Breast epithelium (tissue), 4 donors: ENCODE measurements at places on chromosomes 16 and 17. TPM values are rescaled to one million over a fixed set of nuclear protein-coding genes. Genes with fewer than 3 reads are reported as not detected.

Gene SOX8
- 1.3 TPM for total RNA-seq

Gene ZPBP2
- not detected for total RNA-seq

Gene HBZ
- total RNA-seq: not detected

Gene CMTM2
- not detected for total RNA-seq

Gene PRDM7
- total RNA-seq: not detected

Gene BAIAP3
- 8.2 TPM for total RNA-seq

Gene CACNA1G
- total RNA-seq: 2.3 TPM

Gene DHRS7C
- total RNA-seq: not detected

Gene DPEP3
- total RNA-seq: not detected

Gene C16orf46
- total RNA-seq: 3.4 TPM

DNA sequence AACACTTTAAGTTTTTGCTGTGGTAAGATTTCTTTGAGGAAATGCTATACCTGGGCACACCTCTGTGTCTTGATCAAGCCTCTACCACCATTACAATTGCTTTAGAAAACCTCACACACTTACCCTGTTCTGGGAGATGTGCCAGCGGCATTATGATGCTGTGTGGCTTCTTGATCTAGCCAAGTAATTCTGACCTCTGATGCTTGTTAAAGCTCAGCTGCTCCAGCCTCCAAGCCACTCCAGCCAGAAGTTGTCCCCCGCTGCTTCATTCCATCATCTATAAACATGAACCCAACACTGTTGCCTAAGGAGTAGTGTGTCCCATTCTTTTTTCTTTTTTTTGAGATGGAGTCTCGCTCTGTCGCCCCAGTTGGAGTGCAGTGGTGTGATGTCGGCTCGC, 60.1 kb downstream of the CYLD start:
- no peak for DNase-seq

- no peak for DNase-seq
Measured at GRCh38 chr16:14102925-14103720, 32.0 kb downstream of the MRTFB start.

DNA sequence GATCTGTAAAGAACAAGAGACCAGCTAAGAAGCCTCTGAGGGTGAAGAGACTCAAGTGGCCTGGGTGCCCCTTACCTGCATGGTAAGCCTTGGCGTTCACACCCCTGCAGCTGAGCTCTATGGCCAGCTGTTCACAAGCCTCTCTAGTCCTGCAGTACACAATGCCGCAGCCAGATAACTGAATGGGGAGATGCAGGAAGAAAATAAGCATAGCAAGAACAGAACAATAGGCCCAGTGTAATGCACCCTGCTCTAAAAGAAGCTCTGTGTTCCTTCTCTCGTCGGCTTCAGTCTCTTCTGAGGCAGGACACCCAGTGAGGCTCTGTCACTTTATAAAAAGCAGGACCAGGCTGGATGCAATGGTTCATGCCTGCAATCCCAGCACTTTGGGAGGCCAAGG, 5.4 kb downstream of the RECQL5 start:
- peak; percentile 22 for DNase-seq

DNA sequence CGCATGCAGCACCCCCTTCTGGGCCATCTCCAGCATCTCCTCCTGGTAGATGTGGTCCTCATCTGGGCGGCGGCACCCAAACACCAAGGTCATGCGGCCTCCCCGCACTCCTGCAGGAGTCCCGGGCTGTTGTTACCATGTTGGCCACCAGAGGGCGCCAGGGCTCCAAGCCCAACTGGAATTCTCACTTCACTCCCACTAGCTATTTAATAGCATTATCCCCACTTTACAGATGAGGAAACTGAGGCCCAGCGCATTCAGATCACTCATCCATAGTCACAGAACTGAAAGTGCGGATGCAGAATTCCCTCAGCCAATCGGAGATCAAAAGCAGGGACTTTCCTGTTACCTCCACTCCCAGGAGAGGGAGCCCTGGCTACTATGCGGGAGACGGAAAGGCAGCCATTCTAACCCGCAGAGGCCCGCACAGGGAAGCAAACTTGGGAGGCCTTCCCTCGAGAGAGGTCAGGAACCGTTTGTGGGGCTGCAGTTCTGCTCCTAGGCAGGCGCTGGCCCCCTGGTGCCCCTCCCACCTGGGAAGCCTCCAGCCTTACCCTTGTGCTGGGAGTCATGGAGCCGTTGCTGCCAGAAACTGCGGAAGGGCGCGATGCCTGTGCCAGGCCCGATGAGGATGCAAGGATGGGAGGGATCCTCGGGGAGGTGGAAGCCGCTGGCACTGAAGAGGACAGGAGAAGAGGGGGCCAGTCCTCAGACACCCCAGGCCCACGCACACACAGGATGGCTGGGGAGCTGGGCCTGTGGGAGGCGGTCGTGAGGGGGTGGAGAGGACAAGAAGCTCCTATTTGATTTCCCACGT, 40.1 kb downstream of the NOS2 start:
- DNase-seq: peak; percentile 26

DNA sequence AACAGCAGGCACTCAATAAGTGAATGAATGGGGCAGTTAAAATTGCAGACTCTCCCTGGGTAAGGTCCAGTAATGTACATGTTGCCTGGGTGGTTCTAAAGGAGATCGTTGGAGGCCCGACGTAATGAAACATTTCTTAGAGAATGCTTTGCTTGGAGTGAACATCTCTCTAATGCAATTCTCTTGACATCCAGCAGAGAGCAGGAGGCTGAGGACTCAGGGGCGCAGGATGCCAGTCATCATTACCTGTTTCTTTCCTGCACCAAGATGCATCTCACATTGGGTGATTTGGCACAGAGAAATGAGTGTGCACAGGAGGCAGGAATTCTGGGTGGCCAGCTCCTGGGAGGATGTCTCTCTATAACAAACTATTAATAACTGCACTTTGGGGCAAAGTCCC, 130.3 kb upstream of the RBBP6 start:
- no peak for DNase-seq

- no peak for DNase-seq
Measured at GRCh38 chr16:1965396-1966001, 873 bp upstream of the RPS2 start.

DNA sequence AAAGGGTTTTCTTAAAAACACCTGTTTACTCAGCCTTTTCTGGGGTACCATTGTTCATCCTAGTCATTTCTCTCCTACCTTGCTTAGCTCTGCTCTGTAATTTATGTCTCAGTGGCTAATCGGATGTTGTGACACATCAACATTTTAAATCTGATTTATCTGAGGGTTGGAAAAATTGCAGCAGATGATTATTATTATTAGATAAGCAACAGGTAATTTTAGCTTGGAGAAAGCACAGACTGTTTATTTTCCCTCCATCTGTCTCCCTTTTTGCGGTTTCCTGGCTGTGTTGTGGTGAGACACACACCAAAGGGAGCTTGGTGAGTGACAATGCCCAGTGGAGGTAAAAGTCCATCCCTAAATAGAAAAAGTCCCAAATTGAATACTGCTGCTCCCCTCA, 389.9 kb downstream of the UTP18 start:
- DNase-seq: no peak

- DNase-seq: peak; percentile 97
Measured at GRCh38 chr16:66516808-66517585, 32.9 kb downstream of the TK2 start.

GRCh38 chr17:80960797-80961452, 30.7 kb upstream of the CHMP6 start:
- DNase-seq: no peak

GRCh38 chr16:57801809-57802340, 416 bp downstream of the KIFC3 start:
- no peak for DNase-seq

GRCh38 chr16:17563323-17564091, 92.7 kb upstream of the XYLT1 start:
- no peak for DNase-seq

GRCh38 chr17:17382971-17383370, 79.8 kb downstream of the NT5M start:
- no peak for DNase-seq

GRCh38 chr17:51585514-51586104, 325.3 kb downstream of the UTP18 start:
- no peak for DNase-seq

DNA sequence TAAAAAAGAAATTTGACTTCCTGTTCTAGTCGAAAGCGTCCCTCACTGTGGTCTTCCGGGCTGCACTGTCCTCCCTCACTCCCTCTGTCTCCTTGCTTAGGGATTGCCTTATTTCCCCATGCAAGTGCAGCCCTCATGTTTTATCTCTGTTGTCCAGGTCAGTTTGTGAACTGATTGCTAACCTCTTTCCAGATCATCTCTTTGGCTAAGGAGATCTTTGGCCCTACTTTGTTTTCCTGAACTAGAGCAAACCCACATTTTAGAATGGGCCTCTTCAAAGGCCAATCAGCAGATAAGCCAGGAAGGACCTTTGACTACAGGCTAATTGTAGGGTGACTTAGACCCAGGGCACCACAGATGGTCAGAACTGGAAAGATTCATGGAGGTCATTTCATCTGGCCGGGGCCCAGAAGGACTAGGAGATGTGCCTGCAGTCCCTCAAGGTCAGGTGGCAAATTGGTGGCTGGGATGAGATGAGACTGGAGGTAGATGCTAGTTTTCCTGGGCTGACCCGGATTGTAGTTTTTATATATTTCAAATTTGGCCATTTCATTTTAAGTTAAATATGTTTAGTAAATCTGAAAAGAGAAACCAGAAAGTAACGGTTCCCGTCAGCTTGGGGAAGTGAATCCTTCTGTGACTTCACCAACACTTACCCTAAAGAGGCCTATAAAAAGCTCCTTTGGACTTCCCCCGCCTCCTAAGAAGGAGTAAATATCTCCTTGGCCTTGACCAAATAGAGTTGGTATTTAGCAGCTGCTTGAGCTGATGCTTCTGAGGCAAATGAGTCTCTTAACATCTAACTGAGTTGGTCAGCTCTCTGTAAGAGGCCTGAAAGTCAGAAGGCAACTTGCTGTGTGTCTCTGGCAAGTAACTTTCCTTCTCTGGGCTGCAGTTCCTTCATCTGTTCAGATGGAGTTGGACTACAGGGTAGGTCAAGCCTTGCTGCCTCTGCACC, 6.2 kb upstream of the SLC25A19 start:
- no peak for DNase-seq

DNA sequence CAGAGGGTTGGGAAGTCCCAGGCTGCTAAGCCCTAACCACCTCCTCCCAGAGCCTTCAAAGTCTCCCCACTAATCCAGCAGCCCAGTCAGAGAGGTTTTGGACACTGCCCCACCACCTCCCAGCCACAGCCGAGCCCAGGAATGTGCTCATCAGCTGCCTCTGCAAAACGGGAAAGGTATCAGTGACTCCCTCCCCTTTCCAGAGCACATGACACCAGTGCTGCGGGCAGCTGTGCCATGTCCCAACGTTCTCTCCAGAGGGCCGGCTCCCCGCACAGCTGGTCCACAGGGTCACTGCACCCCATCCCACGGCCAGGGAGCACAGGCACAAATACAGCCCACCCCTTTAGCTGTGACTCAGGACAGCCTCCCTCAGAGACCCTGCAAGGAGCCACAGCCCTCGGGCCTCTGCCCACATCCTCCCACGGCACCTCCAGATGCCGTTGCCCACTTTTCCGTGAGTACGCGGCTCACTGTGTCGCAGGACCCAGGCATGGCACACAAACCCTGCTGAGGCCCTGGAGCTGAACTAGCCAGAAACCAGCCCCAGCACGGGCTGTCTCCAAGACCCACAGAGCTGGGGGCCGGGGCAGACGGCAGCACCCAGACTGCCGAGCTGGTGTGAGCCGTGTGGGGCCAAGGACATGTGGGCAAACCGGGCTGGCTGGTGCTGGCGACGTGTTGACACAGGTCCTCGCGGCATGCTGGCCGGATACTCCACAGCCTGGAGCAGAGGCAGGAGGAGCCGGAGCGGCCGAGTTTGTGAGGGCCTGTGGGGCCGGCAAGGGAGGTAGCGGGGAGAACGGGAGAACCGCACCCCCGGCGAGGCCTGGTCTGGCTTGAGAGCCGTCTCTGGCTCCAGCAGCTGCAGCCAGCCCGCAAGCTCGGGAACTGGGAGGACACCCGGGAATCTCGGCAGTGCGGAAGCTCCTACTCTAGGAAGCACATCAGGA, 6.3 kb upstream of the PPP1R27 start:
- peak; percentile 87 for DNase-seq

- no peak for DNase-seq
Measured at GRCh38 chr17:47465165-47465564, 65.7 kb upstream of the NPEPPS start.

GRCh38 chr17:16215965-16216316, 607 bp upstream of the NCOR1 start:
- no peak for DNase-seq

DNA sequence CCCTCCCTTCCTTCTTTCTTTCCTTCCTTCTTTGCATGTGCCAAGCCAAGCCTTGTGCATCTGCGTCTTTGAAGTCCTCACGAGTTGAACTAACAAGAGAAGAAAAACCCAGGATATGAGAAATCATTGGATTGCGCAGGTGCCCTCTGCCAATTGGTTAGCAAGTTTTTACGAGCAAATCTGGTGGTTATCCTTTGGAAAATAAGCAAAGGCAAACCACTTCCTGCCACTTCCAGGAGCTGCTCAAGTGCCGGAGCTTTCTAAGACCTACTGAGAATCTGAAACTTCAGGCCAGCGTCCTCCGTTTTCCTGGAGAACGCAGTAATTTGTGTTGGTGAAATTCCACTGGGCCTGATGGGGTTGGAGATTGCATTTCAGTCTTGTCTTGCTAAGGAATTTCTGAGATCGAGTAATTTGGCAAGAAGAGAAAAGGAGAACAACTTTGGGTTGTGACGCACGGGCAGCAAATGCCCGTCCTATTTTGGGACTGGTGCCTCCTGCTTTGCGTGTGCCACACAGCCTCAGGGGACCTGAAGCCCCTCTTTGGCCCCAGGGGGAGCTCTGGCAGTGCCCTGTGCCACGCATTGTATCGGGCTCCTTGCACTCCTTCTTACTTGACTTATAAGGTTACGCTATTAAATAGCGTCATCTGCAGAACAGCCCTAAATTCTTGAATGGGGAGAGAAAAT, 56.4 kb downstream of the CMIP start:
- no peak for DNase-seq

- no peak for DNase-seq
Measured at GRCh38 chr16:13194766-13195165, 293.4 kb downstream of the SHISA9 start.

- DNase-seq: no peak
Measured at GRCh38 chr16:3596101-3596861, 15.1 kb downstream of the SLX4 start.

DNA sequence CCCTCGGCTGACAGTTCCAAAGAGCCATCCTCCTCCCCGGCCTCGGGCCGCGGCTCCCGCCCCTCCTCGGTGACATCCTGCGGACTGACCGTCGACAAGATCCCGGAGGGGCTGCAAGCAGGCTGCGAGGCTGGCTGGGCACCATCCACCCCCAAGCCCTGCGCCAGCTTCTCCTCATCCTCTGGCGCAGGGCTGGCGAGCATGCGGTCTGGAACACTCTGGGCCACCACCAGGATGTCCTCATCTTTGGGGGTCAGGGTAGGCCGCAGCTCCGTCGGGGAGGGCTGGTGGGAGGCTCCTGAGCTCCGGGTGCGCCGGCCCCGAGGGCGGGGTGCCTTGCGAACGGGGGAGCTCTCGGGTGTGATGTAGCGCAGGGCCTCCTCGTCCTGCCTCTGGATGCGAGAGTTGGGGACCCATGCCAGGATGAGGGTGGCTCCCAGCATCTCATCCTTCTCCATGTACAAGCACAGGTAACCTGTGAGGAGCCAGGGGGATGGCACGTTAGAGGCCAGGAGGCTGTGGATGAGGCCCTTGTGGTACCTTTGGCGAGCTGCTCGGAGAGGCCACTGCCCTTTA, 25.3 kb downstream of the TBC1D16 start:
- DNase-seq: no peak
